ENCODE measurements at places on chromosomes 4 and X. TPM values are rescaled to one million over a fixed set of nuclear protein-coding genes. Genes with fewer than 3 reads are reported as not detected.

Gene KLHL13
- polyA plus RNA-seq: 6.6 TPM

Gene RPS6KA6
- polyA plus RNA-seq: 3.2 TPM

Gene ETDA
- 15.2 TPM for polyA plus RNA-seq

Gene NPY2R
- polyA plus RNA-seq: 0.58 TPM

Gene MCF2
- 19.6 TPM for polyA plus RNA-seq

Gene PAGE5
- polyA plus RNA-seq: 39.6 TPM

Gene RNF128
- polyA plus RNA-seq: 1.5 TPM

Gene TRAPPC2
- 7.1 TPM for polyA plus RNA-seq

Gene TBX22
- polyA plus RNA-seq: 27.3 TPM

Gene MAML3
- polyA plus RNA-seq: 7.6 TPM

GRCh38 chr4:24024157-24024556 lies 134.3 kb upstream of the PPARGC1A start:
- DNase-seq: no peak

DNA sequence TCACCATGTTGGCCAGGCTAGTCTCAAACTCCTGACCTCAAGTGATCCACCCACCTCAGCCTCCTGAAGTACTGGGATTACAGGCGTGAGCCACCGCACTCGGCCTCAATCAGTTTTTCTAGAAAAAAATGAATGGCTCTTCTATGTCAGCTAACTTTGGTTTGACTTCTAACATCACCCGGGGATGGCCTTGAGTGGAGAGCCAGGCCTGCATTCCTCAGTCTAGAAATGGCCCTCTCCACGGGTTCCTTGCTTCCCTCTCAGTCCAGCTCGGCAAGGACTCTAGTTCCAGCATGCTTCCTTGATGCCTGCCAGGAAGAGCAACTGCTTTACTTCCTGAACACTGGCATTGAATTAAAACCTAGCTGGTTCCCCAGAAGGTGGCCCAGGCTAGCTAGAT lies 39.0 kb downstream of the SLC25A5 start:
- DNase-seq: no peak

DNA sequence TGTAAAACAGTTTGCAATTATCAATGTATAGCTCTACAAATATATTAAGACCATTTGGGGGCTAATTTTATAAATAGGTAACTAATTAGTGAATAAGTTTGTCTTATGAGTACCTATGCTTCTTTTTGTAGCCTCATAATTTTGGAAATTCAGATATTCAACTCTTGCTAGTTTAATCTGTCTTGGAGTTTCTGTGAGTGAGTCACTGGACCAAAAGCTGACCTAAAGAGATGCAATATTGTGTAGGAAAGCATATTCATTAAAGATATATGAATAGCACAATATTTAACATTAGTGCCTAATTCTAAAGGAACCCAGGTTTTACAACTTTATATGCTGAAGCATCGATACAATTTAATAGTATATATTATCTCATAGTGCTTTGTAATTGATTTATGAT lies 161.3 kb upstream of the PCDH18 start:
- DNase-seq: no peak

- DNase-seq: peak; percentile 73
These were observed 1.9 kb upstream of the HAUS3 start for GRCh38 chr4:2243681-2244380.

- DNase-seq: no peak
These were observed 935.2 kb downstream of the TRAM1L1 start for GRCh38 chr4:116150152-116150551.

DNA sequence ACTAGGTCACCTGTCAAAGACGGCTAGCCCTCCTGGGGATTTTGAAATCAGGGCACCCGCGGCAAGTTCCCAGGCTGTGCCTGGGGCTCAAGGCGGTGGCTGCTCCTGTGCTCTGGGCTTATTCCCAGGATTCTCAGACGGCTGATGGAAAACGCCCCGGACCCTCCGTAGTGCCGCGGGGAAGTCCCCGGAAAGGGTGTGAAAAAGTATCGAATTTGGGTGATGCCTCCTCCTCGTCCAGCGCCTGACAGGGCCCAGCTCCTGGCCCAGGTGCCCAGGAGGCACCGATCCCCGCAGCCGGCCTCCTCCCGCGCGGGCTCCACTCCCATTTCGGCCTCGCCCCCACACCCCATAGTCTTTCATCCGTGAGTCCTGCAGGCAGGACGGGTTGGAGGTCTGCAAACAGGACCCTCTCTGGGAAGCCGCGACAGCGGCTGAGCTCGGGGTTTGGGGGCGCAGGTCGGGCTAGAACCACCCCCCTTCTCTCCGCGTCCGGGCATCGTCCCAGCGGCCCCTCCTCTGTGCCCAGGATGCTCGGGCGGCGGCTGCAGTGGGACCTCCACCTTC lies 1.1 kb upstream of the NSG1 start:
- DNase-seq: no peak

DNA sequence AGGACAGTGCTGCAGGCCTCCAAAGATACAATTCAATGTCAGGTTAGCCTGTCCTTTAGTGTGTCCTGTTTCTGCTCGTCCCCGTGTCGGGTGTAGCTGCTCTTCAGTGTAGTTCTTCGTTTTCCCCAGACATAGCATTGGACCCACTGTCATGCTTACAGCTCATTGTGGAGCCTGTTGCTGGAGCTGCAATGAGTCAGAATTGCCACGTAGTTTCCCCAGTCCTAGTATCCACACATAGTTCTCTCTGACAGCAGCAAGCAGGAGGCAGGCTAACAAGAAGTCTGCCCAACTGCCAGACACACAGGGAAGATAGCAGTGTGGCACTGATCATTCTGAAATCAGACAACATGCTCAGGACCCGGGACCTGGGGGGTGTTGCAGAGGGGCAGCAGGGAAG lies 49.2 kb downstream of the MOSPD2 start:
- no peak for DNase-seq

DNA sequence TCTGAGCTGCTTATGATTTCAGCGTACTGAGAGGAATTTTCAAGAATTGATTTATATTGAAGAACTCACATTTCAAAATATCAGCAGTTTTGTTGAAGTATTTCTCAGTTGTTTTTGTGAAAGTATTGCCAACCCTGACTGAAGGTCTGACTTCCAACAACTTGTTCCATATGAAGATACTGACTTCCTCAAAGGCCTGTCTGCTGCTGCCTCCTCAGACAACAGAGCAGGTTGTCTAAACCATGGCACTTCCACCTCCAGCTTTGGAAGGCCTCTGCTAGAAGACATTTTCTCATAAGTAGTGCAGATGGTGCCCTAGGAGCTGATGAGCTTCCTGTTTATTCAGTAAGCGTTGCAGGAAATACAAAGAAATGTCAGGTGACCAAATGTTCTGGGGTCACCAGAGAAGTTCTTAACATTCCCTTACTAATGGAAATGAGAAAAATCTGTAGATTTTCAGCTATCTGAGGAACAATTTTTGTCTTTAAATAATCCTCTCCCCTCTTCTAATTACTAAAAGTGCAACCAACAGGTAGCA lies 28.8 kb downstream of the FGF2 start:
- no peak for DNase-seq

DNA sequence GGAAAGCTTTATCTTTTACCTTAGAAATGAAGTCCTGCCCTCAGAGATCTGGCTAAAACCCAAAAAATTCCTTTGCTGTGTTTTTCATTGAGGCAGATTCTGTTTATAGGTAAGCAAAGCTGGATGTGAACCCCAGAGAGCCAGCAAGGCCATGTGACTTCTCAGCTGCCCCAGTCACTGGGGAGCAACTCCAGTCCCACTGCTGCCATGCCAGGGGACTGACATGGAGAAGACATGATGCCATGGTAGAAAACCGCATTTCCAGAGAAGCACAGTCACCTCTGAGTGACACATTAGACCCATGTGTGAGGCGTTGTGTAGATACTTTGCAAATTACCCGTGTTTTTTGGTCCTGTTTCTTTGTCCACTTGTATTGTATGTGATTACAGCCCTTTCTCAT lies 45.4 kb downstream of the PTTG2 start:
- DNase-seq: no peak

DNA sequence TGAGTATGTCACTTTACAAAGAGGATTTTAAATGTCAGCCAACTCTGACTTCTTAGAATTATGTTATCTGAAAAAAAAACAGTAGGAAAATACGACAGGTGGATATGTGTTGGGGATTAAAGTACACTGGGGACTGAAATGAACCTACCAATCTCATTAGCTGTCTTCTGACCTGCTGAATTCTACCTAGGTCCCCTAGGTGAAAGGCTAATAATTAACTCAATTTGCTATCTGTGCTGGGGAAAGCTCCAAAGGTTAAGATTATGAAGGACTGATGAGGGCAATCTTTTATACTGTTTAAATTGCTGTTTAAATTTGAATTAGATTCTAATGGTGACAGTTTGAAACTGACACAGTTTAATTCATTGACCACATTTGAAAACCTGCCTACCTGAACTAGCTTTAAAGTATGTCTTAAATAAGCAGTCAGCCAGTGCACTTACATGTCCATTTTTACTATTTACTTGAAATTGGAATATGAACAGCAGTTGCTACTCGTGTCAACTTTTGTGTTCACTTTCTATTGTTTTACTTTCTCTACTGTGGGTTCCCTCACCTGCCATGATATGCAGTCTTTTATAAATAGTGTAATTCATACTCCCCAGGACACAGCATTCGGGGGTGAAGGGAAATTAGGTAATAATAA lies 977.3 kb downstream of the C4orf33 start:
- no peak for DNase-seq

- DNase-seq: no peak
These were observed 120.3 kb downstream of the UNC5C start for GRCh38 chr4:95428291-95429070.

- no peak for DNase-seq
These were observed 85.1 kb upstream of the CTSO start for GRCh38 chr4:156038772-156039171.

DNA sequence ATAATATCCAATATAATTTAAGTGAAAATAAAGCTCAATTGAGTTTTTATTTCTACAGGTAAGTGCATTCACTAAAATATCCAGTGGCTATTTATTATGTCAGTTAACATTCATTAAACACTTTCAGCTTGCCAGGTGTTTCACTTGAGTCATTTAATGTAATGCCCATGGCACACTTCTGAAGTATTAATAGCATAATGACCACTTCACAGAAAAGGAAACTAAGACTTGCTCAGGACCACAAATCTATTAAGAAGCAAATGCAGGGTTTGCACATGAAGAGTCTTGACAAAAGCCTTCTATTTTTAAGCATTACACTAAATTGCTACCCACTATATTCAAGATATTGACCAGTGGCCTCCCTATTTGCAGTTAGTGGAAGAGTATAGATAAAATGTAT lies 612.7 kb downstream of the KCTD8 start:
- no peak for DNase-seq

GRCh38 chr4:183445097-183445428 lies 627 bp downstream of the CDKN2AIP start:
- DNase-seq: peak; percentile 42

- DNase-seq: no peak
These were observed 55.3 kb downstream of the MSL3 start for GRCh38 chrX:11813341-11813740.

- no peak for DNase-seq
These were observed 107.2 kb downstream of the AKAP4 start for GRCh38 chrX:50093625-50094024.

- DNase-seq: peak; percentile 15
These were observed 27.6 kb downstream of the ADGRG2 start for GRCh38 chrX:19094654-19095053.
